Adrenal gland (tissue), 19 donors: ENCODE measurements at places on chromosomes 13 and 19. TPM values are rescaled to one million over a fixed set of nuclear protein-coding genes. Genes with fewer than 3 reads are reported as not detected.

KLF16 gene
- 12.9 TPM for polyA plus RNA-seq

SMIM24 gene
- polyA plus RNA-seq: not detected

ADM5 gene
- 2.0 TPM for polyA plus RNA-seq

TIMM44 gene
- polyA plus RNA-seq: 218 TPM

ZNF20 gene
- 3.9 TPM for polyA plus RNA-seq

ZNF285 gene
- polyA plus RNA-seq: 3.0 TPM

OR7C1 gene
- polyA plus RNA-seq: 0.34 TPM

FBXO27 gene
- 2.3 TPM for polyA plus RNA-seq

CEACAM1 gene
- 17.7 TPM for polyA plus RNA-seq

C19orf67 gene
- not detected for polyA plus RNA-seq

TGFBR3L gene
- 0.62 TPM for polyA plus RNA-seq

PODNL1 gene
- polyA plus RNA-seq: 1.7 TPM

DOCK6 gene
- polyA plus RNA-seq: 152 TPM

EMC10 gene
- 39.4 TPM for polyA plus RNA-seq

MCF2L gene
- 7.6 TPM for polyA plus RNA-seq

CCDC70 gene
- not detected for polyA plus RNA-seq

FAM216B gene
- polyA plus RNA-seq: not detected

UQCRFS1 gene
- polyA plus RNA-seq: 13.0 TPM

POP4 gene
- polyA plus RNA-seq: 134 TPM

ZNF536 gene
- polyA plus RNA-seq: 2.4 TPM

AMER2 gene
- polyA plus RNA-seq: 0.03 TPM

FXYD7 gene
- polyA plus RNA-seq: 0.67 TPM

PCSK4 gene
- 1.3 TPM for polyA plus RNA-seq

SCN1B gene
- polyA plus RNA-seq: 13.2 TPM

NLRP5 gene
- polyA plus RNA-seq: not detected

NKPD1 gene
- polyA plus RNA-seq: not detected

CATSPERD gene
- not detected for polyA plus RNA-seq

TRPM4 gene
- polyA plus RNA-seq: 4.2 TPM

KIR3DL1 gene
- polyA plus RNA-seq: not detected

PGLYRP1 gene
- 0.17 TPM for polyA plus RNA-seq

ADGRL1 gene
- polyA plus RNA-seq: 2.2 TPM

ZFP36 gene
- 113 TPM for polyA plus RNA-seq

URAD gene
- polyA plus RNA-seq: not detected

RAB11B gene
- 24.6 TPM for polyA plus RNA-seq

C13orf46 gene
- polyA plus RNA-seq: 0.15 TPM

ZNF180 gene
- polyA plus RNA-seq: 4.7 TPM

TUBGCP3 gene
- 15.6 TPM for polyA plus RNA-seq

FKBP8 gene
- polyA plus RNA-seq: 26.3 TPM

ATP4A gene
- 63.5 TPM for polyA plus RNA-seq

STOML3 gene
- not detected for polyA plus RNA-seq

TJP3 gene
- not detected for polyA plus RNA-seq

KLK2 gene
- polyA plus RNA-seq: not detected

HCST gene
- 2.8 TPM for polyA plus RNA-seq

KLK8 gene
- not detected for polyA plus RNA-seq

C19orf85 gene
- not detected for polyA plus RNA-seq
